ENCODE measurements at places on chromosomes 1 and 21.

GRCh38 chr1:24795236-24795635 lies 50.0 kb downstream of the CLIC4 start:
- DNase-seq, result no peak

GRCh38 chr1:44292651-44293050 lies 62.4 kb downstream of the ERI3 start:
- DNase-seq, result no peak

- no peak for DNase-seq
These were observed 18.9 kb downstream of the IFFO2 start for GRCh38 chr1:18937539-18937938.

DNA sequence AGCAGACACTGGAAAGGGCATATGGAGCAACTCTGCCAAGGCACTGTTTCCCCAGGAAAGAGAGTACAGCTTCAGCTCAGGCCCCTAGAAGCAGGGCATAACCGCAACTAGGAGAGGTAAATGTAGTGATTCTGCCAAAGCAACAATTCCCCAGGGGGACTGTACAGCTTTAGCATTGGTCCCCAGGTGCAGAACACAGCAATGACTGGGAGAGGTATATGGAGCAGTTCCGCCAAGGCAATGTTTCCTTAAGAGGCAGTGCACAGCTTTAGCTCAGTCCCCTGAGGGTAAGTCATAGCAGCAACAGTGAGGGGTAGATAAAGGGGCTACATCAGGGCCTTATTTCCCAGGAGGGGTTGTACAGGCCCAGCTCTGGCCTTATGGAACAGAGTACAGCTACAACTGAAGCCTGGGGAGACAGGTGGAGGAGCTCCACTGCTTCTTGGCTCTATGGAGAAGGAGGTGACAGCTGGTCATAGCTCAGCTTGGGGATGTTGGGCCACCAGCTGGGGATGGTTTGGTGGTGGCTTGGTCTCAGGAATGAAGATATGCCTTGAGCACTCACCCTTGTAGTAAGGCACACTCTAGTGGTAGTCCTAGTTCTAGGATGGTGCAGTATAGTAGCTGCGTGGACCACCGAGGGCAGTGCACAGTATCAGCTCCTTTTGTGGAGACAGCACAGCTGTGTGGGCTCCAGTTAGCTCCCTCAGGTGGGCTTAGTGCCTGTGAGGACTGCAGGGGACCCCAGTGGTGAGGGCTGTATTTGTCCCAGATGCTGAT lies 582.7 kb downstream of the PTPRC start:
- DNase-seq, result no peak

DNA sequence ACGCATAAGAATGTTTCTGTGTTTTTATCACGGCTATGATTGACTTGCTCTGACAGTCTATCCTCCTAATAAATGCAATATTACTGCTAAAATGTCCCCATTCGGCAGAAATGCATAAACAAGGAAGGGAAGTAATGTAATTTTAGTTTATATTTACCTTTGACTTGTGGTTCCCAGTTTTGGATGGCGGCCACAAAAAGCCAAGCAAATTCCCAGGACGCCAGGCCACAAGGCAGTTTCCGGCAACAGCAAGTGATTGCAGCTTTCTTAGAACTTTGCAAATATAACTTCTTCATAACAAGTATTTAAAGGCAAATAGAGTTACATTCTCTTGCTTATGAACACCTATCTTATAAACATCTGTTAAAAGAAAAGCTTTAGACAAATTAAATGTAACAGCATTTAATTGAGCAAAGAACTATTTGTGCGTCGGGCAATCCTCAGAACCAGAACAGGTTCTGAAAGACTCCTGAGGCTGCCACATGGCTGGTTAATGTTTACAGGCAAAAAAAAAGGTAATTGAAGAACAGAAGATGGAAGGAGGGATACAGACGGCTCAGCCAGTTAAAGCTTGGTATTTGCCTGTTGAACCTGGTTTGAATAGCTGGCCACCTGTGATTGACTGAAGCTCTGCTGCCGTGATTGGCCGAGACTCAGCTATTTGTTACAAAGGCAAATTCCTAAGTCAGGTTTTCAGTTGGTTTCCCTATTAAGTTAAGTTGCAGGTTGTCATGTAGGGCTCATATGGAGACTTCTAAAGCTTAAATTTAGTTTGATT lies 80.8 kb downstream of the C21orf91 start:
- DNase-seq, result no peak
